Uterine smooth muscle cell (primary cell): ENCODE measurements at places on chromosomes 11 and 22. TPM values are rescaled to one million over a fixed set of nuclear protein-coding genes. Genes with fewer than 3 reads are reported as not detected.

The GLYATL2 gene
- total RNA-seq: 0.62 and 1.4 TPM in 2 replicates

The AQP11 gene
- 2.5 and 9.1 TPM in 2 replicates for total RNA-seq

The TRIM34 gene
- total RNA-seq: 10.1 and 12.6 TPM in 2 replicates

The ANKK1 gene
- under 0.01 and 0.11 TPM in 2 replicates for total RNA-seq

The SOX6 gene
- total RNA-seq: 0.62 and 0.89 TPM in 2 replicates
